Muscle of arm (tissue), 14 donors: ENCODE measurements at places on chromosomes 11 and 22. TPM values are rescaled to one million over a fixed set of nuclear protein-coding genes. Genes with fewer than 3 reads are reported as not detected.

GRCh38 chr11:128487978-128488377 lies 99.4 kb downstream of the ETS1 start:
- no peak for DNase-seq

APOL5 gene
- polyA plus RNA-seq: 1.4 TPM

GRCh38 chr11:69041516-69041915 lies 7.2 kb upstream of the TPCN2 start:
- no peak for DNase-seq

- no peak for DNase-seq
Measured at GRCh38 chr11:117997823-117998579, 11.8 kb downstream of the IL10RA start.

MAFF gene
- 2.5 TPM for polyA plus RNA-seq

- peak; percentile 77 for DNase-seq
Measured at GRCh38 chr11:75525433-75526191, at the start of gene GDPD5. TSS of gene GDPD5 (minus strand) at chr11:75525941. CDS start at chr11:75477735, 48,206 bp downstream.

NPTXR gene
- 4.1 TPM for polyA plus RNA-seq

DNA sequence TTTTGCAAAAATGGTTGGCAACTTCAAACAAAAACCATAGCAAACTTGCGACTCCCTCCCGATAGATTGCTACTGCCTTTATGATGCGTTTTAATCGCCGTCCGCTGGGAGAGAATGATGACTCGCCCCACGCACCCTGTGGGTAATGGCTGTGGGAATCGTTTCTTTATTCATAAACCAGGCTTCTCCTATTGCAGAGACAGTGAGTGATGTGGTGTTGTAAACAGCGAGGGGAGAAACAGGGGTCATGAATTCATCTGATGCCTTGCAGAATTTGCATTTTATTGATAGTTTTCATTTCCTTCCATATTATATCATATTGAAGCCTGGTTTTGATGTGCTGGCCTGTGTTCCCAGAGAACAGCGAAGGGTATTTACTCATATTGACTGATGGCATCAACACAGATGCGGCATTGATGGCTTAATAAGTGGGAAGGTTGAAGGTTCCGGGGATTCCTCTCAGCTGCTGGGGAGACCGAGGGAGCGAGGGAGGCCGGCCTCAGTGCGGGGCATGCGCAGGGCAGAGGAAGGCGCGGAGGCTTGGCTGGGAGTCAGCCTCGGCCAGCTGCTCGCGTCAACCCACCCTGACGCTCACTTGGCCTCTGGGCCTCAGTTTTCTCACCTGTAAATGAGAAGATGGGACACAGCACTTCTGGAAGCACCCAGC lies 41.3 kb downstream of the ARHGAP8 start:
- DNase-seq: no peak

BIK gene
- polyA plus RNA-seq: not detected

OPCML gene
- polyA plus RNA-seq: 1.2 TPM
